ENCODE measurements at places on chromosomes 7 and 10. TPM values are rescaled to one million over a fixed set of nuclear protein-coding genes. Genes with fewer than 3 reads are reported as not detected.

- no peak for DNase-seq
Observed at GRCh38 chr10:75982611-75983369, 551.4 kb downstream of the LRMDA start.

DNA sequence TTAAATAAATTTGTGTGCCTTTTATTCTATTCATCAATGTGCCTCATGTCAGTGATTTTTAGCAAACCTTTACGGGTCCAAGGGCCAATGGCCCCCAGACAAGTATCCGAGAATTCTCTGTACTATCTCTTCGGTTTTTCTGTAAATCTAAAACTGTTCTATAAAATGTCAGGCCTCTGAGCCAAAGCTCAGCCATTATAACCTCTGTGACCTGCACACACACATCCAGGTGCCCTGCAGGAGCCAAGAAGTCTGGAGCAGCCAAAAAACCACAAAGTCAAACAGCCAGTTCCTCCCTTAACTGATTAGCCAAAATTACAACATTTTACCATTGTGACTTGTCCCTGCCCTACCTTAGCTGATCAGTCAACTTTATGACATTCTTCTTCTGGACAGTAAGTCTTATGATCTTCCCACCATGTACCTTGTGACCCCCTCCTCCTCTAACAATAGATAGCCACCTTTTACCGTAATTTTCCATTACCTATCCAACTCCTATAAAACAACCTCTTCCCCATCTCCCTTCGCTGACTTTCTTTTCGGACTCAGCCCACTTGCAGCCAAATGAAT is 363.8 kb downstream of the SEMA3D start:
- no peak for DNase-seq

RBM33 gene
- total RNA-seq: 69.8 TPM

NANOS1 gene
- total RNA-seq: not detected

DNA sequence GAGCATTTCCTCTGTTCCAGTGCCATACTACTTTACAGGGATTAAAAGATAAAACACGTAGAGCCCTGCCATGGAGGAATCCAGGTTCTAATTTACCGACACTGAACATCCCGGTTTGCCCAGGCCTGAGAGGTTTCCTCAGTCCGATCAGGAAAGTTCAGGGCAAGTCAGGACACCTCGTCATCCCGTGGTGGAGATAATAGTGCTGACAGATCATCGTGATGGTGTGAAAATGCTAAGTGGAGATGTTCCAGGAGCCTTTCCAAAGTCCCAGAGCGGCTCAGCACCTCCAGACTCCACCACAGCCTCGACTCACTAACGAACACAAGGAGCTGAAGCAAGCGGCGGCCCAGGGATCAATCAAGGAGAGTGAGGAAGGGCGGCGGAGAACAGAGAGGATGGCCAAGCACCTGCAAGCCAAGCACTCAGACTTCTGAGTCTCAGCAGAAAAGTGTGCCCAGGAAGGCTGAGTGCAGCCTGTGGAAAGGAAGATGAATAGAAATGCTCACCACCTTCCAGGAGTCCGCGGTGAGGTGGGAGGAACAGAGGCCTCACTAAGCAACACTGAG is 103.7 kb upstream of the VWC2 start:
- DNase-seq: no peak

DNA sequence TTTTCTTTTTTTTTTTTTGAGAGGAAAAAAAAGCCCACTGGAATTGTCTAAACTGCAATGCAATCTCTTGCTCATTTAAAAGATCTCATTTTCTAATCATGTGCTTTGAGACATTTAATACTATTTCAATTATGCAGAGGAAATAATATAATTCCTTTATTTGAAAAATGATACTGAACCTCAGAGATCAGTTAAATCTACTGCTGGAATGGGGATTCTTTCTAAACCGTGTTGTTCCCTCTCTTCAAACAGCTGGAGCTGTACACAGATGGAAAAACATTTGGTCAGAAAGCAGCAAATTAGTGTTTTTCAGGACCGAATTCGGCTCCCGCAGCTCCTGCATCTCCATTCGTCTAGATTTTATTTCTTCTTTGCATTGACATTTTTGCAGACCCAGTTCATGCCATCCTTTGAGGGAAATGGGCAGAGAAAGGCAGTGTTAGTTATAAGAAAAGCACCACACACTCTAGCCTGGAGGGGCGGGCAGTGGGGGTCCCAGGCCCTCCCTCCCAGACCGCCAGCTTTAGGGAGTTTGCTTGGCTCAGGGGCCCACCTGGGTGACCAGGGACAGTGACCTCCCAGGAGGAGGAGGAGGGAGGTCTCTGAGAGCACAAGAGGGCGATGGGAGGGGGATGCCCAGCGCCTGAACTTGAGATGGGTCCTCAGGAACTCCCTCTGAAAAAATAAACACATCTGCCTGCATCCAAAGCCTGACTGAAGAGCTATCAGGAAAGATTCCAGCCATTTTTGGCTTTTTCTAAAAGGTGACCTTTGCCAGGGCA is 32.4 kb downstream of the TRIM8 start:
- DNase-seq: no peak

HMX3 gene
- 0.24 TPM for total RNA-seq

NKX2-3 gene
- total RNA-seq: not detected

GRCh38 chr10:79979310-79979975 is 30.5 kb upstream of the SFTPD start:
- no peak for DNase-seq

ADCY1 gene
- total RNA-seq: 0.06 TPM

GAD2 gene
- total RNA-seq: not detected

DNA sequence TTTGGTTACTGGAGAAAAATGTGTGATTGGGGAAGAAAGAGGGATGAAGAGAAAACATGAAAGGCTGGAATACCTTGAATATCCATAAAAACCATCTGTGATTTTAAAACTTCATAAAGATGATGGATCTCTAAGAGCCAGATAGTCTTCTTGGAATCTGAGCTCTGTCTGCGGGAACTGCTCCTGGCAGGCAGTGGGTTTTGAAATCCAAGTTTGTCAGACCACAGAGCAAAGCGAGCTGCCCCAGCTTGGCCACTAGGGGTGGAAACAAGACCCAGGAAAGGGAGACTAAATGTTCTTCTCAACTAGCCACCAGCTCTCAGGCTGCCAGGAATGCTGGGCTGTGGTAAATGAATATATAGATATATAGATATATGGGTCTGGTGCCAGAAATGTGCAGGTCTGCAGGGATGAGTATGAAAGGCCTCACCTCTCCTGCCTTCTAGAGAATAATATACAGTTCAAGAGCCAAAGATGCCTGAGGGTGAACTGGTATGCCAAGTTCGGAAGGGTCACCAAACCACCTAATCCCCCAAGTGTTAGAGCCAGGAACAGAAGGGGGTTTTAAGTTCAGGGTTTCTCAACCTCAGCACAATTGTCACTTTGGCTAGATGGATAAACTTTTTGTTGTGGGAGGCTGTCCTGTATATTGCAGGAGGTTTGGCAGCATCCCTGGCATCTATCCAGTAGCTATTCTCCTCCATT is 208.8 kb downstream of the KCNMA1 start:
- DNase-seq: no peak

GRCh38 chr10:130531312-130531711 is 395.1 kb downstream of the GLRX3 start:
- no peak for DNase-seq

ITGA8 gene
- total RNA-seq: not detected

DNA sequence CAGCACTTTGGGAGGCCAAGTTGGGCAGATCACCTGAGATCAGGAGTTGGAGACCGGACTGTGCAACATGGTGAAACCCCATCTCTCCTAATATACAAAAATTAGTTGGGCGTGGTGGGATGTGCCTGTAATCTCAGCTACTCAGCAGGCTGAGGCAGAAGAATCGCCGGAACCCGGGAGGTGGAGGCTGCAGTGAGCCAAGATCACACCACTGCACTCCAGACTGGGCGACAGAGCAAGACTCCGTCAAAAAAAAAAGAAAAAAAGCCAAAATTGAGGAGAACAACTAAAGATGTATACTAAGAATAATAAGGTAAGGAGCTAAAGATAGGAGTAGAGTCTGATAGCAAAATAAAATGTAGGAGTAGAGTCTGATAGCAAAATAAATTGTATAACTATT is 251.0 kb downstream of the KCND2 start:
- no peak for DNase-seq

ENTPD1 gene
- 0.99 TPM for total RNA-seq

SAP25 gene
- 6.0 TPM for total RNA-seq

DNA sequence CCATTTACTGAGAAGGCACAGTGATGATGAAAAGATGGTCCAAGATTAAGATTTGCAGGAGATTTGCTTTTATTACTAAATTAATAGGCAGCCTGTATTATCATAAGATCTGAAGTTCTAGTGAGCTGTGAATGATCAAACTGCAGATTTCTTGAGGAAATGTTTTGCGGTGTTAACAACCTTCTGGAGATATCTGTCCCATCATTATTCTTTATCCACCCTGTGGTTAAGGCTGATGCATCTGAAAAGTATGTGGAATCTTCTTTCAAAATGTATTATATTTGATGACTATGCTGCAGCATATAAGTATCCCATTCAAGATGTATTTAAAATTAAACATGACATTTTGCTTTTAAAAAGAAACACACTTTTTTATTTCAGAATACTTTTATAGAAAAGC is 150.3 kb downstream of the POLR1F start:
- DNase-seq: no peak
